ENCODE measurements at places on chromosomes 3 and 15.

DNA sequence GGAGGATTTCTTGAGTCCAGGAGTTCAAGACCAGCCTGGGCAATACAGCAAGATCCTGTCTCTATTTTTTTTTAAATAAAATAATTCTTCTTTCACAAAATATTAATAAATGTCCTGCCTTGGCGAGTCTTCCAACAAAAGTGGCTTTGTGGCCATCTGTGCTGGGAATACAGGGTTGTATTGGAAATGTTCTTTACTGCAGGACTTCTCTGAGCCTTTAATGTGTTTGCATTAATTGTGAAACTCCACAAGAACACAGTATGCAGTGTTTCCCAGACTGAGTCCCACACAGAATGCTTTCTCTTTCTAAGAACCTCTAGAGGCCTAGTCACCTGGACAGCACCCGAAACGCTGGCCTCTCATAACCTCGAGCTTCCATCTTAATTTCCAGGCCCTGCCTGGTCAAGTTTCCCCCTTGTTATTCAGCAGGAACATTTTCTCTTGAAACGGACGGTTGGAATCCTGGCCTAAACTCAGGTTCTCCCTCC is 85.4 kb upstream of the ARRDC4 start:
- DNase-seq, result no peak

- peak; percentile 86 for DNase-seq
Observed at GRCh38 chr3:111539351-111540331, 2.4 kb upstream of the CD96 start.

- DNase-seq, result no peak
Observed at GRCh38 chr3:3125977-3126376, 763 bp upstream of the TRNT1 start.

DNA sequence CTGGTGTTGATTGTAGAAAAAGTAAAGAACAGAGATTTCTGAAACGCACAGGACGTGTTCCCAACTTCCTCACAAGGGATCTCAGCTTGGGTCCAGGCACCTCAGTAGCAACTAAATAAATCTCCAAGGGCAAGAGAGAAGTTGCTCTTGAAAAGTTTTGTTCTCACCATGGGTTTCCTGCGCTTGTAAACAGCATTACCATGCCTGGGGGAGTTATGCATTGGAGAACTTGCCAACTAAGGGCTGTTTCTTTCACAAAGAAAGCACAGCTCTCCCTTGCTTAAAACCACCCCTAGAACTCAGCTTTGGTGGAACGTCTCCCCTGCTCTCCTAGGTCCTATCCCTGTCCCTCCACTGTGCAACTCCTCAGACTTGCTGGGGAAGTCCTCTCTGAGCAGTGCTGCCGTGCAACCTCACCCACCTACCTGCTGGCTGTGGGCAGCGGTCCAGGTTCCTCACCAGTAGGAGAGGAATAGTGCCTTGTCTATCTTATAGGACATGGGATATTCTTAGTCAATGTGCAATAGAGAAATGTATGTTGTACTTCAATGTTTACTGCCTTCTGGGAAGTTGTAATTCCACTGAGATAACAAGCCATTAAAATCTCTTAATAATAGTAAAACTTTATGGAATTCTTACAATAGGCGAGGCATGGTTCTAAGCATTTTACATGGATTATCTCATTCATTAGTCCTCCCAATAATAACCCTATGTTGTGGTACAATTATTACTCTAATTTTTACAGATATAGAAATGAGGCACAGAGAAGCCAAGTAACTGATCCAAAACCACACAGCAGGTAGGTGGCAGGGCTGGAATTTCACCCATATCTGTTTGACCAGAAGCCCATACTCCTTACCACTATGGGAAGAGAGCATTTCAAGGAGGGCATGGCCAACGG is 51.5 kb downstream of the UMPS start:
- no peak for DNase-seq

- peak; percentile 57 for DNase-seq
Observed at GRCh38 chr3:59531066-59531745, 481.4 kb upstream of the CFAP20DC start.

GRCh38 chr15:90642464-90643300 is 74.5 kb upstream of the BLM start:
- peak; percentile 23 for DNase-seq

DNA sequence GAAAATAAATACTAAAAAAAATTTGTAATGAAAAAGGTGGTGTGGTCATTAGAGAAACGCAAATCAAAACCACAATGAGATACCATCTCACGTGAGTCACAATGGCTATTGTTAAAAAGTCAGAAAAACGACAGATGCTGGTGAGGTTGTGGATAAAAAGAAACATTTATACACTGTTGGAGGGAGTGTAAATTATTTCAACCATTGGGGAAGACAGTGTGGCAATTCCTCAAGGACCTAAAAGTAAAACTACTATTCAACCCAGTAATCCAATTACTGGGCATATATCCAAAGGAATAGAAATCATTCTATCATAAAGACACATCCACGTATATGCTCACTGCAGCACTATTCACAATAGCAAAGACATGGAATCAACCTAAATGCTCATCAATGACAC is 120.3 kb downstream of the MYO9A start:
- DNase-seq, result no peak

- no peak for DNase-seq
Observed at GRCh38 chr15:87805117-87805820, 451.3 kb downstream of the NTRK3 start.

DNA sequence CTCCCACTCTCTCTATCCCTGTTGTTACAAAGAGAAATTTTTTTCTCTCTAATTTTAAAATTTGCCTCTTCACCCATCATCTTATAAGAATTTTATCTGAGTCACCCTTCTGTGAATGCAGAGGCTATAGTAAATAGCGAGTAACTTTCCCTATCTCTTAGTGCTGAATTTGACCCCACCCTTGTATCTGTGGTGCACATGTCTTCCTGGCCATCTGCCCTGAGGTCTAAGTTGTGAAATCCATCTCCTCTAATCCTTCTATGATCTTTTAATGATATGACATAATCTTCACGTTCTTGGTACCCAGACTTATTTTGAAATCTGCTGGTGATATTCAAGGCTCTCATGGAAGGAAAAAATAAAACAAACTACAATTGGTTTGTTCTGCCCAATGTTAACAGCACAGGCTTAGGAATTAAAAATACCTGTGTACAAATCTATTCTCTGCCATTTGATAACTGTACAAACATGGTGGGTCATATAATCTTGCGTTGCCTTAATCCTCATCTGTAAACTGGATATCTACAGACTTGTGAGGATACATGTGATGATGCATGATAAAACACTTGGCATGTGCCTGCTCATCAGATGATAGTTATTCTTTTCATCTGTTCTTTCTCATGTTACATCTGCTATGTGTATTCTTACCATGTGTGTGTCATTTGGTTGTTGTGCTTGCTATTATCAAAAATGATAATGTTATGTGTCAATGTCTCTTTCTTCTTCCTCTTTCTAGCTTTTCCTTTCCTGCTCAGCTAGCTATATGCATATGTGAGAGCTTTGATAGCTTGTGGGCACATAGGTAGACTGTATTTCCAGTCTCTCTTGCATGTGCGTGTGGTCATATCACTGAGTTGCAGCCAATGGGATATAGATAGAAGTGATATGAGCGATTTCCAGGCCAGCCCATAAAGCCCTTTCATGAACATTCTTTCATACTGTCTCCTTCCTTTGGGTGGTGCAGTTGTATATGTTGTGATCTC is 13.7 kb upstream of the CCR3 start:
- DNase-seq, result peak; percentile 22

DNA sequence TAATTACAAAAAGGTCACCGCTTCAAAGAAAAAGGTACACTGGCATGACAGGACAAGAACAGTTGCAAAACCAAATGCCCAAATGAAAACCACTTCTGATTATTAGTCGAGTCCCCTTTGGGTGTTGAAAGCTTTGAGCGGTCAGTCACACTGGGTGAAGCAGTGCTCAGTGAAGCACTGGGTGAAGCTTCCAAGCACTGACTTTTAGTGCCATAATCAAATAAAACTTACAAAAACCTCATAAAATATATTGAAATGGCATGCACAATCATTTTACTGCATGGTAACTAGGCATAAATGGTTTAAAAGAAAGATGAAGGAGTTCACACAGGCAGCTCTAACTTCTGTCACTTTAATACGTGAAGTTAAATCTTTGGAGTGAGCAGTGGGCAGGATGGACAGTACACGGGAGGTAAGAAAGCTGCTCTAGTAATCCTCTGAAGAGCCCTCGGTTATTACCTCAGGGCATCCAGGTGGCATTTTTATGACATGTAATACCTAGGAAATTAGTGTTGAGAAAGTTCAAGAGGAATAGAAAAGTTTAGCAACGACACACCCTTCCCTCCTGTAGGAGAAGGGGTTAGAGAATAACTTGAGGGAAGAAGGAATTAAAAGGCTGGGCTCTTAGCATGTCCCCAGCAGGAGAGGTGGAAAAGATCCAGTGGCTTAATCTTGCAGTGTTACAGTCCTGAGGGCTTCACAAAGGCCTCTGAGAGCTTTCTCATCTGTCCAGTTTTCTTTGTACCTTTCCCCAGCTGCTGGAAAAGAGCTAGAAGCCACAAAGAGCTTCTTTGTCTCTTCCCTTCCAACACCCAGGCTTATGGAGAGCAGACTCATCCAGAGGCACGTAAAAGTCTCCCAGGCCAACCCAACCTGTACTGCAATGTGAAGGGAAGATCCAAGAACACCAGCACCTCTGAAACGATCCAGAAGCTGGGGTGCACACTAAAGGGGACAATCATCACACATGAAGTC is 64.9 kb upstream of the MYO5C start:
- DNase-seq, result no peak

- DNase-seq, result no peak
Observed at GRCh38 chr3:172658344-172659245, 52.3 kb downstream of the NCEH1 start.

GRCh38 chr3:78860567-78860966 is 907.2 kb downstream of the ROBO1 start:
- DNase-seq, result no peak

DNA sequence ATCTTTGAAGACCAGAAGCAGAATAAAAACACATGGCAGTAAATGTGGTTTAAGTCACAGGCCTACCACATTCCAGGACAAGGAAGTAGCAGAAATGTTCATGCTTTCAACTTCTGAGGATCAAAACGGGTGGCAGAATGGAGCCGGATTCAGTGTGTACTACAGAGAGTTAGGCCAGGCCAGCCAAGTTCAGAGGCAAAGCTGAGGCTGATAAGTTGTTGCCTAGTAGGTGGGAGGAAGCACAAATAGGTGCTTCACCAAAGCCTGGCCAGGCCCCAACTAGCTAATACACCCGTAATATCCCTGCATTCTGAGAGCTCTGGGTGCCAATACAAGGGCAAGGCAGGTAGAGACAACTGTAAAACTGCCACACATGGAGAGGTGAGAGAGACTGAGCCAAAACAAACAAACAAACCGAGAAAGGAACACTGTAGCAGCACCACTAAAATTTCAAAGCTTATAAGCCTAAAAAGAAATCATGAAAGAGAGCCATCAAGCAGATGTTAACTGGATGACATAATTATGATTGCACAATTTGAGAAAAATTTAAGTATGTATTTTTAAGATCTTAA is 156.4 kb upstream of the CBLB start:
- no peak for DNase-seq

DNA sequence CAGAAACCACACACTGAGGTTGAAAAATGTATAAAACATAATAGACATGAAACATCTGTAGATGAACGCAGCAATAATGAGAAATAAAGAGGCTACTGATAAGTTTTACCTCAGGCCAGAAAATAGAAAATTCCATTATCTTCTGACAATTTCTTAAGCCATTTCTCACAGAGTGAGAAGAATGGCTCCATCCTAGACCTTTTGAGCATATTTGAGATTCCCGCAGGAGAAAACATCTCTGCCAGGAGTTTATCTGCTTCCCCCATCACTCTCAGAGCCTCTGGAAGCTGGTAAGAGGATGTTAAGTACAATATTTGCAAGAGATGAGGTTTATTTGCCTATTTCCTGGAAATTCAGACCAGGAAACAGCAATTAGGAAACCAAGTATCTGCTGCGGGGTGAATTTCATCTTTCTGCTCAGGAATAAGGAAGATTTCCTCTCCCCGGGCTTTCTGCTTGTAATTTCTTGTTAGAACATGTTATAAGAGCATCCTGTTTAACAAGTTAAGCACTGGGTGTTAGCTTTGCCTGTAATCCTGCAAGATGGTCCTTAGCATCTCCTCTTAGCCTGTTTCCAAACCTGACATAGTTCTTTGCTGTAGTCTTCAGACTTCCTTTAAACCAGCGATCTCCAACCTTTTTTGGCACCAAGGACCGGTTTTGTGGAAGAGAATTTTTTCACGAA is 54.8 kb downstream of the ATP13A4 start:
- DNase-seq, result no peak

DNA sequence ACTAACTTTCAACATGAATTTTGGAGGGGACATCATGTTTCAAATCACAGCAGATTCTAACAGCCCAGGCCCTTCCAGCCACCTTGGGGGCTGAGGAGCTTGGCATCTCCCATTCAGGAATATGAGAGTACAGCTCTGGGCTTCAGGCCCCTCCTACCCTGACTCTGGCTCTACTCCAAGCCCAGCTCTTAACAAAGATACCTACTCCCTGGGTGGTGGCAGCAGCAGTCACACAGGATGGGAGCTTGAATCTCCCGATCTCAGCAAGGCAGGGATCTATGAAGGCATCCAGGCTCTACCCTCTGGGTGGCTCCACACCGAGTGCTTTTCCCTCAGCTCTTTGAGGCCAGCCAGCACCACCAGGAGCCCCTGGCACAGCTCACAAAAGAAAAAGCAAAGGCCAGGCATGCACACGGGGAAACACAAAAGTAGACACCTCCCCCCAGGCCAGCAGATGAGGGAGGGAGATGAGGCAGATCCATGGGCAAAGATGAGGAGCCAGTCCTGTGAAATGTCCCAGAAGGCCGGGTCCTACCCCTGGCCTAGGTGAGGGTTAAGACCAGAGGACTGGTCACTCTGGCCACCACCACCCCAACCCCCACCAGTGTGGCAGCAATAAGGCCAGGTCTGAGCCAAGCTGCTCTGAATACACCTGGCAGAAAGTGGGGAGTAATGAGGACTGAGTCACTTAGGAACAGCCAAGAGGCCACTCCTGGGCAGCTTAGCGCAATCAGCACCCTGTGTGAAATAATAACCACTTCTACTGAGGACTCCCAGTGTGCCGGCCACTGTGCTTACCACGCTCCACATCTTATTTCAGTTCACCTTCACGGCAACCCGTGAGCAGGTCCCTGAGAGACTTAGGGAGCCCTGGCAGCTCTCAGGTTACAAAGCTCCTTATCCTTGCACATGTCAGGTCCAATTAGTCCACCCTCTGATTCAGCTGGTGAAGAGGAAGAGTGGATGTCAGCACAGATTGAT is 24.3 kb downstream of the PLA2G4F start:
- peak; percentile 98 for DNase-seq

DNA sequence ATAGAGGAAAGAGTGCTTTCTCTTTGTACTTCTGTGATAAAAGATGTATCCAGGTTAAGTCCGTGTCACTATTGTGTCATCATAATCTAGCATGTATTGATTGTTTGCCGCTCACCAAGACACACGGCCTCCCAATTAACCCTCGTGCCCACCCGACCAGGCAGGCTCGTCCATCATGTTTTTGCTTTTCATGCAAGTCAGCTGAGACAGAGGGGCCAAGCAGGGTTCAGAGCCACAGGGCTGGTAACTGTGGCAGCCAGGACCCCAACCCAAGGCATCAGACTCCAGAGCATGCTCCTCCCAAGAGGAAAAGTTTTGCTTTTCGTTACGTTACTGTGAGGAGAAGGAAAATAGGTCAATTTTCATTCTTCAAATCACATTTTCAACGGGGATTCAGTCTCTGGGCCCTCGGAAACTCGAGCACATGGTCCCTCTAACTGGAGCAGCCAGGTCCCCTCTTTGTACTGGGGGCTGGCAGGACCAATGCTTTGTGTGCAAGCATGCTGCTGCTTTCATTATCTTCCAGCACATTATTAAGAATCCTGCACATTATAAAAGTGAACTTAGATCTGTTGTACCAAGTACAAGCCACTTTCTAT is 161.1 kb upstream of the TOPAZ1 start:
- DNase-seq, result no peak
